Right forelimb (tissue), 1 donor: ENCODE measurements at places on chromosomes 11 and 22.

- no peak for DNase-seq
Observed at GRCh38 chr22:45429424-45429823, 15.9 kb downstream of the RIBC2 start.

DNA sequence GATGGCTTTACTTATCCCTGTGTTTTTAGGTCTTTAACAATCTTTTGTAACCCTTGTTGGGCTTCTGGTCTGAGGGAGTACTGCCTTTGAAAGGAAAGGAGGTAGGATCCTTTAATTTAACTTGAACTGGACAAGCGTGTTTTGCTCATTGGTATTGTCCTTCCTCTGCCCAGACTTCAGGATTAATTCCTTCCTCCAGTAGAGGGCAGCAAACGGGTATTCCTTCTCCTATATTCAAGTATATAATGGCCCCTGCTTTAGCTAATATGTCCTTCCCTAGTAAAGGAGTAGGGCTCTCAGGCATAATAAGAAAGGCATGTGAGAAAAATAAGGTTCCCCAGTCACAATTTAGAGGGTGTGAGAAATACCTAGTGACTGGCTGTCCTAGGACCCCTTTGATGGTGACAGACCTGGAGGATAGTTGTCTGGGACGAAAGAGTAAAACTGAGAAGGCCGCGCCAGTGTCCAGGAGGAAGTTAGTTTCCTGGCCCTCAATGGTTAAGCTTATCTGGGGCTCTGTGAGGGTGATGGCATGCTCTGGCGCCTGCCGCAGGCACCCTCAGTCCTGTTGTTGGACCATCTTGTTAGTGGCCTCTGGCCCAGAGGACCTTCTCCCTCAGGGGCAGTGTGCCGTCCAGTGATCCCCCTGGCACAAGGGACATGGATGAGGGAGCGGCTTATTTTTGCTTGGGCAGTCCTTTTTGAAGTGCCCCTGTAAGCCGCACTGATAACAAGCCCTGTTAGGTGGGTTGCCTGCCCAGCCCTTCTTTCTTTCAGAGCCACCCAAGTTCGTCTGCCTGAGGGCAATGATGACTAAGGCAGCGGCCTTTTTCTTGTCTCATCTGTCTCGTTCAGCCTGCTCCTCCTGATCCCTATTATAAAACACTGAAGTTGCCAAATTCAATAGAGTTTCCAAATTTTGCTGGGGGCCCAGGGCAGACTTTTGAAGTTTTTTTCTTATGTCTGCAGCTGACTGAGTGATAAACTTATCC is 51.8 kb downstream of the C11orf71 start:
- no peak for DNase-seq

DNA sequence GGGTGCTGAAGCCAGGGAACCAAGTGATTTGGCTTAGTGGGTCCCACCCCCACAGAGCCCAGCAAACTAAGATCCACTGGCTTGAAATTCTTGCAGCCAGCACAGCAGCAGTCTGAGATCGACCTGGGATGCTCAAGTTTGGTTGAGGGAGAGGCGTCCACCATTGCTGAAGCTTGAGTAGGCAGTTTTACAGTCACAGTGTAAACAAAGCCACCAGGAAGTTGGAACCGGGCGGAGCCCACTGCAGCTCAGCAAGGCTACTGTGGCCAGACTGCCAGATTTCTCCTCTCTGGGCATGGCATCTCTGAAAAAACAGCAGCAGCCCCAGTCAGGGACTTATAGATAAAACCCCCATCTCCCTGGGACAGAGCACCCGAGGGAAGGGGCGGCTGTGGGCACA is 424.1 kb upstream of the TENM4 start:
- no peak for DNase-seq

GRCh38 chr11:62934496-62934785 is 13.3 kb upstream of the CHRM1 start:
- DNase-seq = no peak

DNA sequence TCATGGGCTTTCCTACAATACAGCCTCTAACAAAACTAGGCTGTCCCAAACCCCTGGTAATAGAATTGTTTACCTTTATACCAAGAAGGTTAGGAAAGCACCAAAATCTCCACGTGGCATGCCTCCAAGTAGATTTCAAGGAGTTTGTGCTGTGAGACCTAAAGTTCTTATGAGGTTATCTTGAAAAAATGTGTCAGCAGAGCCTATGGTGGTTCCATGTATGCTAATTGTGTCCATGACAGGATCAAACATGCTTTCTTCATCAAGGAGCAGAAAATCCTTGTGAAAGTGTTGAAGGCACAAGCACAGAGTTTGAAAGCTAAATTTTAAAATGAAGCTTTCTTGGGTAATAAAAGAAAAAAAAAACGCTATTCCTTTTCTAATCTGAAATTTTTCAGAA is 36.2 kb downstream of the CCDC73 start:
- no peak for DNase-seq
